ENCODE measurements at places on chromosomes 16 and 17. TPM values are rescaled to one million over a fixed set of nuclear protein-coding genes. Genes with fewer than 3 reads are reported as not detected.

The ALOX12B gene
- total RNA-seq, result not detected

The REXO5 gene
- total RNA-seq, result 2.3 TPM

The KRTAP1-1 gene
- not detected for total RNA-seq

The TMEM101 gene
- total RNA-seq, result 16.1 TPM
